ENCODE measurements at places on chromosomes 6 and 20. TPM values are rescaled to one million over a fixed set of nuclear protein-coding genes. Genes with fewer than 3 reads are reported as not detected.

Gene DSN1
- total RNA-seq, result 8.3 TPM

DNA sequence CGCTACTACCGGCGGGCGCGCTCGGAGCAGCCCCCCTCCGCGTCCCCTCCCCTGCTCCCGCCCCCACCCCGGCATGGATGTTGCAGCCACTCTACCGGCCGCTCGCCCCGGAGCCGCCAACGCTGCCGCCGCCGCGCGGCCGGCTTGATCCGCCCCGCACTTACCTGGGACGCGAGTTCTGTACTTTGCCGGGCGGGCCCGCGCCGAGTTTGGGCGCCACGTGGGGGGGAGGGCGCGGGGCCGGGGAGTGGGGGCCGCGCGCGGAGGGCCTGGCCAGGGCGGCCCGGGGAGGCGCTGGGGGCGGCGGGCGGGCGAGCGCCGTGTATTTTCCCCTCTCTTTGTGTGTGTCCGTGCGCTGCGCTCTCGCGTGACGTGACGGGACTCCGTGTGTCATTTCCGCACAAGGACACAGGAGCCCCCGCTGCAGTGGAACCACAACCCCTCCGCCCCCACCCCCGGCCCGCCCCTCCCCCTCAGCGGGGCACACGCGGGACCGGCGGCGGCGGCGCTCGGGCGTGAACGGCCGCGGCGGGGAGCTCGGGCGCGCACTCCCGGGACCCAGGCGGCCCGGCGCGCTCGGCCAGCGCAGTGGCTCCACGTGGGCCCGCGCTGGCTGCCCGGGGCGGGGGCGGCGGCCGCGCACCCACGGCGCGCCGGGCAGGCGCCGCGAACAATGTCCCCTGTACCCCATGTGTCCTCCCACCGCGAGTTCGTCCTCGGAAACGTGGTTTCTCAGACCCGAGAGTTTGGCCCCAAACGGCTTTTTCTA is at the start of gene BEND3:
Gene BEND3 (minus strand): TSS at position 590 of the 769 bp plus-strand sequence. CDS start 16,230 bp downstream, outside the sequence.
- DNase-seq, result no peak

Gene GTSF1L
- total RNA-seq, result not detected

Gene FAM209B
- not detected for total RNA-seq

Gene LRFN2
- not detected for total RNA-seq

DNA sequence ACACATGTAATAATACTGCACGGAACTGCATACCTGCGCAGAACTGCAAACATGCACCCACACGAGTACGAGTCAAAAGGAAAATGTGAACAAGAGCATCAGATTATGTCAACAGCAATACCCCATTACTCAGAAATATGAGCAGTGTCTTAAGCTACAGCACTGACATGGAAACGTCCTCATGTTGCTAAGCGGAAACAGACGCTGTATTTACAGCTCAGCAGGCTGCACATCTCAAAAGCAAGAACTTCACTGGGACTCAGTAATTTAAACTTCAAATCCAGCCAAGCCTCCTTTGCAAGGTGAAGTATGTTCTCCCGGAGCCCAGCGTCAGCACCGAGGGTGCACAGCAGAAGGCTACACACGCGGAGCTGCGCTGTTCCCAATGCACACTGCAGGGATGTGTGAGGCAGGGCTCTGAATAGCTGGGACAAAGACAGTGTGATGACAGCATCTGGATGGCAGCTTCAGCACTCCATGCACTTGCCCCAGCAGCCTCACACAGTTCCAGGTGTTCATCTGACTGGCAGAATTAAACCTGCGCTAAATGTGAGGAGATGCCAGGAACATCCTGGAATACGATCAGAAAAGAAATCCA is 202.8 kb downstream of the WDR27 start:
- DNase-seq, result no peak

Gene ACTR5
- 5.9 TPM for total RNA-seq

DNA sequence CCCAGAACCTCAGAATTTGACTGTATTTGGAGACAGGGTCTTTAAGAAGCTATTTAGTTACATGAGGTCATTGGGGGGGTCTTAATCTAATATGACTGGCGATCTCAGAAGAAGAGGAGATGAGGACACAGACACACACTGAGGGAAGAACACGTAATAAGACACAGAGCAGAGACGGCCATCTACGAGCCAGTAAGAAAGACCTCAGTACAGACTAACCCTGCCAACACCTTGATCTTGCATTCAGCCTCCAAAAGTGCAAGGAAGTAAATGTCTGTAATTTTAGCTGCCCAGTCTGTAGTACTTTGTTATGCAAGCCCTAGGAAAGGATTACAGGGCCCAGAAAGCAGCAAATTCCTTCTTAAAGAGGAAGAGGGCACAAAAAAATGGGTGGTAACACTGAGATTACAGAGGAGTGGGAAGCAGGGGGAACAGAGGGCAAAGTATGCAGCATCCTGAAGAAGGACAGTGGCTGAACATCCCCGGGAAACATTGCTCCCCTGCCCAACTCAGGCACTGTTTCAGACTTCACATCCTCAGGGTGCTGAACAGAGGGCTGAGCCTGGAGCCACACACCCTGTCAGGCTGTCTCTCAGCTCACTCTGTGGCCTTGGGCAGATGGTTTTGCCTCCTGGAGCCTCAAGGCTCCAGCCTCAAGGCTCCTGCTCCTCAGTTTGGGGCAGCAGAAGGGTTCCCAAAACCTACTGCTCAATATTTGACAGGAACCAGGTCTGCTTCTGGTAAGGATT is 27.9 kb upstream of the SIRPG start:
- no peak for DNase-seq

DNA sequence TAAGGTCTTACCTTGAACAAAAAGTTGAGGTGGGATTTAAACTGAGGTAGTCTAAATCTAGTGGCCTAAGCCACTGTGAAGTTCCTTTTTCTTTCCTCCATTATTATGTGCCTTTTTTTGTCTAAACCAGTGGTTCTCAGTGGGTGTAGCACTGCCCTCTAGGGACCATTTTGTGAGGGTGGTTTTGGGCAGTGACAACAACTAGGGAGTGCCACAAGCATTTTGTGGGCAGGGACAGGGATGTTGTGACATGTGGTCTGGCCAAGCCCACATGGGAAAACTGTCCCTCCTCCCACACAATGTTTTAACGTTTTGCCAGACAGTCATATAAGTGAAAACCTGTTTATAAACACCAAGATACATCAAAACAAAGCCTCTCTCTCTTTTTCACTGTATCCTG is 899.4 kb upstream of the FLRT3 start:
- peak; percentile 33 for DNase-seq

DNA sequence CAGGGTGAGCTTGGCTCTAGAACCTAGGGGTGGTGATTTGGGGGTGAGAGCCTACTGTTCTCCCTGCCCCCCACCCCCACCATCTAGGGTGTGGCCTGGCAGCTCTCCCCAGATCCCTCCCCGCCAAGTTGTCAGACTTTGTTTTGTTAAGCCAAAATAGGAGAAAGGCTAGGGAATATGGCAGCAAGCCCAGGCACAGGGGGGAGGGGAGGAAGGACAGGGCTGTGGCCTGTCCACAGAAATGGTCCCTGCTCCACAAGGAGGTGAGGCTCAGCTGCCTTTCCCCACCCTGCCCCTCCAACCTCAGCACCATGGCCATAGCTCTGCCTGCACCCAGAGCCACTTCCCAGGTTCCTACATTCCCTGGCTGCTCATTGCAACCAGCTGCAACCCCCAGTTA is 17.2 kb downstream of the SCUBE3 start:
- DNase-seq, result no peak

Gene MAP7
- total RNA-seq, result 1.5 TPM

GRCh38 chr6:112307707-112308106 is 39.4 kb upstream of the RFPL4B start:
- no peak for DNase-seq

GRCh38 chr6:113031591-113032238 is 684.6 kb downstream of the RFPL4B start:
- DNase-seq, result peak; percentile 21

DNA sequence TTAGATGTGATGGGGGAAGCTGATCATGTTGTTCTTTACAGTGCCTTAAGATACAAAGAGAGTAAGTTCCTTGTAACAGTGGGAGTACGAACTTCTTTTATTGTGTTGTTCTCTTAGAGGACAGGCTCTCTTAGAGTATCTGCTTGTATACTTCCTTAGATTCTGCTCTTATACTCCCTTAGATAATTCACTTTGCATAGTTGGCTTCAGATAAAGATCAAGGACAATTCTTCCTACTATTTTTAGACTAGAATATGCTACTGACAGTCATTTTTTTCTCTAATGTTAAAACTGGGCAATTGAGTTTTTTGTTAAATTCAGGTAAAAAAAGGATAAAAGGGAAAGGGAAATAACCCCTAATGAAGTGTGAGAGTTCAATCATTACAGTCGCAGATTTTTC is 138.7 kb downstream of the MYB start:
- no peak for DNase-seq

- no peak for DNase-seq
Observed at GRCh38 chr6:63521475-63522210, 50.6 kb upstream of the LOC128125822 start.

DNA sequence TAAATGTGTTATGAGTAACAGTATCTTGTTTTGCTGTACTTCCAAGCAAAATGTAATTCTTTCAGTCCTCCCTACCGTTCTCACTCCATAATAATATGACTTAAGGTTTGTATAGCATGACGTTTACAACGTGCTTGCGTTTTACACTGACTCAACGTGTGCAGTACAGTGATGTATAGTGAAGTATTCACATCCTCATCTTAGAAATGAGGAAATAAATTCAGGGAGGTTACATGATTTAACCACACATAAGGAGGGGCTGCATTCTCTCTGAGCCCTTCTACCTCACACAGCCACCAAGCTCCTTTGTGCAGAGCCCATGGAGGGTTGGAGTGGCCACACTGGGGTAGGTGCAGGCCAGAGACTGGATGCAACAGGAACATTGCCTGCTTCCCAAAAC is 164.5 kb downstream of the MTHFD1L start:
- DNase-seq, result no peak

Gene C6orf58
- not detected for total RNA-seq

Gene PAK5
- not detected for total RNA-seq

DNA sequence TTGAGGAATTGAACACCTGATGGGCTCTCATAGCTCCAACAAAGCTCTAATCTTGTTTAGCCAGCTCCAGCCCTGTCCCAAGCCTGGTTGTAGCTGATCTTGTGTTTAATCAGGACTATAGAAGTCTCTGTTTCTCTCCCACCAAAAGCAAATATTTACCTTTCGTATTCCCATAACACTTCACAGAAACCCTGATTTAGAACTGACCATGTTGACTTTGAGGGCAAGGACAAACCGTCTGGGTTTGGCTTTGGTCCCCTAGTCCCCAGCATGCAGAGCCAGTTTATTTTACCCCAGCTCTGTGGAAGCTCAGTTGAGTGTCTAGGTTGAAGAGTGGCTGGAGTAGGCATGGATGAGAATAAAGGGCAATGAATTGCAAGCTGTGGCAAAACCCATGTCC is 18.0 kb upstream of the SIM1 start:
- no peak for DNase-seq
